ENCODE measurements at places on chromosomes 1 and 21.

DNA sequence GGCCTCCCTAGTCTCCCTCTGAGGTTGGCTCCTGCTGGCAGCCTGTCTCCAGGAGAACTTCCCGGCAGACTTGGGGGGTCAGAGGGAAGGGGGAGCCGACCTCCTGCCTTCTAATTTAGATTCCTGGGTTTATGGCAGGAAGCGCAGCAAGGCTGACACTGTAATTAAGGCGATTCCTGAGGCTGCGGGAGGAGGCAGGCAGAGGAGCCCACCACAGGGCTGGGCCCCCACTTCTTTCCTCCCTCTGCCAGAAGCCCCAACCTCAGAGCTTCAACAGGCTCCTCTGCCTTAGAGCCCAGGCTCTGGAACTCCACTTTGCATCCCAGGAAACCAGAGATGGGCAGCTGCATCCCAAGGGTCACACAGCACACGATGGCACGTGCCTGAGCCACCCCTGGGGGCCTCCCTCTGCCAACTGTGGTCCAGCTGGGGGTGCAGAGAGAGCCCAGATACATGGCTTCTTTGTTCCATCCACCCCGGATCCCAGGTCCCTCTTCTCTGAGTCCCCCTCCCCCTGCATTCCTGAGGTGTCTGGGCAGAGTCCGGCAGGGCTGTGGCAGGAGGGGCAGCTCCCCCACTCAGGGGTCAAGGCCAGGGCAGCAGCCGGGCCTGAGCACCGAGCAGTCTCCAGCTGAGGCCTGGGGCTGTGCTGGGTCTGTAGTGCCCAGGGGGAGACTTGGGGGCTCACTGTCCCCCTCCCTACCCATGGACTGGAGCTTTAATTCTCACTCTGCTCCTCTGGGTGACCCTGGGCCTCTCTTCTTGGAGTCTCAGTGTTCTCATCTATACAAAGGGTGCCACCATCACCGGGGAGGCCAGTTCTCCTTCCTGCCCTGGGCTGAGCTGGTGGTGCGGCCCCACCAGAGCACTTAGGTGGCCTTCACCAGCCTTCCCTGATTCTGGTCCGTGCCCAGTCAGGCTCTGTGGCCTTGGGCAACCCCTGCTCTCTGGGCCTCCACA is 39.4 kb upstream of the FAM131C start:
- peak; percentile 90 for DNase-seq

- peak; percentile 24 for DNase-seq
These were observed 19.2 kb downstream of the SLC19A2 start for GRCh38 chr1:169466259-169467230.

GRCh38 chr1:46747683-46748288 is 28.9 kb upstream of the EFCAB14 start:
- DNase-seq: peak; percentile 49

DNA sequence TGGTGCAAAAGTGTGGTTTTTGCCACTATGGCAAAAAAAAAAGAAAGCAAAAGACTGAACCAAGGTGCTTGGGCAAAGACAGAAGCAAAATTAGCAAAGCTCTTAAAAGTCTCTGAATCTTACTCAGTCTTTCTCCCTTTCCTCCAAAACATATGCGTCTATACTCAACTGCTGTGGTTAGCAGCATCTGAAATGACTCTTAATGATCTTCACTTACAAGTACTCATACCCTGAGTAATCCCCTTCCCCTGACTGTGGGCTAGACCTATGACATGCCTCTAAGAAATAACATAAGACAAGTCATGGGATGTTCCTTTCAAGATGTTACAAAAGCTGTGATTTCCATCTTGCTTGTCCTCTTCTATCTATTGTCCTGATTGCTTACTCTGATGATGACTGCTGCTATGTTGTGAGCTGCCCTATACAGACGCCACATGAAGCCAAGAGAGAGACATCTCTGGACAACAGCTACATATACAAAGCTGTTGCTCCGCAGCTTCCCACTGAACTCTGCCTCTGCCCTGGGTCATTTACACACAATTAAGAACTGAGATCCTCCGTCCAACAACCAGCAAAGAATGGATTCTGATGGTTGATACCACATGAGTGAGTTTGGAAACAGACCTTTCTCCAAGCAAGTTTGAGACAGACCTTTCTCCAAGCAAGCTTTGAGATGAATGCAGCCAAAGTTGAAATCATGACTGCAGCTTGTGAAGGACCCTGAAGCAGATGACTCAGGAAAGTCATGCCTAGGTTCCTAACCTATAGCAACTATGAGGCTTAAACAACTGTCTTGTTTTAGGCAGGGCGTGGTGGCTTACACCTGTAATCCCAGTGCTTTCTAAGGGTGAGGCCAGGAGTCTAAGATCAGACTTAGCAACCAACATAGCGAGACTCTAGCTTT is 55.2 kb downstream of the PUM1 start:
- DNase-seq: no peak

DNA sequence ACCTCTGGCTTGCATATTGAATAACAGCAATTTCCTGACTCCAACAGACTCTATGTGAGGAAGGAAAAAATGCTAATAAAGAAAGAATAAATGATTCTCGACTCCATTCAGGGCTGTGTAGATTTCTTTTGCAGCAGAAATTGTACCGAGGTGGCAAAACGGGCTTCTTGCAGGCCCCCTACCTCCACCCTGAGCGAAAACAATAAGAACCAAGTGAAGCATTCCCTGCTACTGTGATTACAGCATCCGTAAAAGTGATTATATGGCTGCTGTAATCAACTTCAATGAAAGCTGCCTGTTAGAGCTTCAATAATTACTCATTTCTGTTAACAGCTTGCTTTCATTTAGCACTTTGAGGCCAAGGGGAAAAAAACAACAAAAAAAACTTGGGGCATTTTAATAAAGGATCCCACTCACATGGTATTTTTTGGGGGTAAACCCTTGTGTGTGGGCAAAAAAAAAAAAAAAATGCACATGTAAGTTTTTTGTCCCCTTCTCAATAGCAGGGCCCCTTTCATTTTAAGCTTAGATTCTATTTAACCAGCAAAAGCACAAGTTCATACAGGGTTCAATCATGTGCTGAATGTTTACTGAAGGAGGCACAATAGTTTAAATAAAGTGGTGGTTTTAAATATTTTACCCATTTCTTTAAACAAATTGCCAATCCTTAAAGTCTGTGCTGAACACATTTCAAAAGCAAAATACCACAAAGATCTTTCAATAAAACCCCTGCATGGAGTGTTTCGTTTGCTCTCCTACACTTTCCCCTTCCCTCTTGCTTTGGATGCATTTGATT is 271.6 kb downstream of the LMO4 start:
- DNase-seq: no peak

DNA sequence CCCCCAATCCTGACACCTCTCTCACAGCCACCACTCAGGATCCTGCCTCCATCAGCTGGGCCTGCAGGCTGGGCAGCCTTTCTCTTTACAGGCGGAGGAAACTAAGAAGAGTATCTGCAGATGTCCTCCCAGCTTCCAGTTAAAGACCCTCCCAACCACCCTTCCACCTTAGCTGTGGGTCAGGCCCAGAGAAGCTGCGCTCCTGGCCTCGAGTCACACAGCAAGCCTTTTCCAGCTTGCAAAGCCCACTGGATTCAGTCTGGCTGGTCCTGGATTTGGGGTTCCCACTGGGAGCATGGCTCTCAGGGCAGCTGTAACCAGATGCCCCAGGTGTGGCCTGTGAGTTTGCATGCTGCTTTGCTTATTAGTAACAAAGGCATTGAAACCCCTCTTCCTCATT is 19.9 kb downstream of the KCNQ4 start:
- DNase-seq: no peak

GRCh38 chr21:32298148-32298559 is 501 bp upstream of the MRAP start:
- no peak for DNase-seq

GRCh38 chr1:27630859-27631491 is 4.0 kb downstream of the FGR start:
- no peak for DNase-seq

- no peak for DNase-seq
These were observed 20.0 kb upstream of the BACE2 start for GRCh38 chr21:41147979-41148355.

DNA sequence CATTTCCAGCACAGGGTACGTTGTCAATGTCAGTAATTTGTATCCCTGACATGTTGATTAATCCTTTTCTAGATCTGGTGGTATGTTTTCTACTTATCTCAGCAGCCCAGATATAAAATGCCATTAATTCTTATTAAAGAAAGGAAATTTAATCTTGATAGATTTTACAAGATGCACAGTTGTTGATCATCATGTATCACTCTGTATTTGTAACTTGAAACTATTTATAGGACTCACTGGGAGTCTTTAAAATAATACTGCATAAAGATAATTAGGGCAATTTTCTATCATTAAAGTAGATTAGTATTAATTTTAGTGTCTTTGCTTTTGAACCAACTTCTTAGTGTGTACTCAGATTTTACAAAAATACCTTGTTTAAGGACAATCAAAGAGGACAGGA is 84.9 kb downstream of the GREM2 start:
- DNase-seq: no peak

DNA sequence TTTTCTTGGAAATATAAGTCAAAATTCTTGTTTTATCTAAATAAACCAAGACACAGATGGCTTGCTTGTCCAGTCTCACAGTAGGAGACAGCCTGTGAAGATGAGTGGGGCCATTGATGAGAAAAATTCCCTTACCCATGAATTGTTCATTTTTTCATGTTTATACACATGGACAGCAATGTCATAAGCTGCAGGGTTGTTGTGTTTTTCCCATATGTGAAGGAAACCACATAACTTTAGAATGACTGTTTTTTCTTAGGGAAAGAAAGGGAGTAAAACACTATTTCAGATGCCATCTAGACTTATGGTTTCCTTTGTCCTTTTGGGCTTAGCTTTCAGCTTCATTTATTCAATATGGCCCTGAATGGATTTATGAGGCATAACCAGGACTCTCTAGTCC is 622.5 kb upstream of the NR5A2 start:
- DNase-seq: no peak

DNA sequence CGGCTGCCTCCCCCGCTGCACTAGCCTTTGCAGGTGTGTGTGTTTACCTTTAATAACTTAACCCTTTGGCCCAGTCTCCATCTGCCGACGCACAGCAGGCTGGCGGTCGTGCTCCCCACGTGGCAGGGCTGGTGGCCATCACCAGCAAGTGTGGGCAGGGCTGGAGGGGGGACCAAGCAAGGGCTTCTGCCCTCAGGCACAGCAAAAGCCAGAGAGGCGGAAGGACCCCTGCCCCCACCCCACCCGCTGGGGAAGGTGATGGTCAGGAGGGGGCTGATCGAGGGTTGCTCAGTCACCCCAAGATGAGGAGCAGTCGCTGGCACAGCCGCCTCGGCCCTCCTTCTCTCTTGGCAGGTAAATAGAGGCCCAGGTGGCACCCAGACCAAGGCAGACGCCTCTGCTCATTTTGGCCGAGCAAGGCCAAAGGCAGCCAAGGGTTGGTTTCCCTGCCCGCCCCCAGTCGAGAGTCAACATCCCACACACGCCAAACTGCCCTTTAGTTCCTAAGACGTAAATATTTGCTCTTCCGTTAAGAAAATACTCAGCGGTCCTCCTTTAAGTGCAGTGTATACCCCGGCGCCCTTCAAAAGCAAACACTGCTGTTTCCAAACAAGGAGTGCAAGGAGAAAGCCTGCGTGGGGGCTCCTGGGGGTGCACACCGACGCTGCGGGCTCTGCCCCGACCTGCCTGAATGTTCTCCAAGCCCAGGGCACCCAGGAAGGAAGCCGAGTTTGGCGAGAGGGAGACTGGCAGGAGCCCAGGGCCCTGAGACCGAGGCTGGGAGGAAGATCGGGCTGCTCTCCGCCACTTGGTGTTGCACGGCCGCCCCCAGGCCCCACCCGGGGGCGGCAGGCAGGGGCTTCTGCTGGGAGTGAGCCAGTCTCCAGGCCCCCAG is 82.7 kb downstream of the SIK1 start:
- DNase-seq: no peak

GRCh38 chr1:64077281-64077940 is 126.0 kb upstream of the UBE2U start:
- DNase-seq: no peak

DNA sequence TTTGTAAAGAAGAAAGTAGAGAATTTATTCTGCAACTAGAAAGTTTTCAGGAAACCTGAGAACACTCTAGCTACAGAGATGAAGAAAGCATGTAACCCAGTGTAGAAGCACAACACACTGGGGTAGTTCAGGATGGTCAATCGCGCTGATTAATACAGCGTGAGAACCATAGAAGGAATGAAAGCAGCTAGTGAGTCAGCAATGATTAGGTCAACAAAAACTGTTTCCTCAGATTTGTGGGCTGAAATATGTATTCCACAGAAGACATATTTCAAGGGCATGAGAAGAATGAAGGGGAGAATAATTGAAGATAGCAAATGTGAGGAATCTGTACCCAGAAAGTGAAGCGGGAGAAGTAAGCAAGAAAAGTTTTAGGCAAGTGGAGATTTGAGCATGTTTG is 97.8 kb upstream of the ADGRL2 start:
- DNase-seq: no peak

GRCh38 chr1:15489052-15489736 is 13.3 kb downstream of the CELA2B start:
- DNase-seq: no peak

- no peak for DNase-seq
These were observed 39.1 kb downstream of the IFI44 start for GRCh38 chr1:78688697-78689096.

GRCh38 chr1:183589874-183590243 is 400 bp downstream of the NCF2 start:
- no peak for DNase-seq

GRCh38 chr1:10104834-10105233 is 72.1 kb downstream of the UBE4B start:
- DNase-seq: no peak

DNA sequence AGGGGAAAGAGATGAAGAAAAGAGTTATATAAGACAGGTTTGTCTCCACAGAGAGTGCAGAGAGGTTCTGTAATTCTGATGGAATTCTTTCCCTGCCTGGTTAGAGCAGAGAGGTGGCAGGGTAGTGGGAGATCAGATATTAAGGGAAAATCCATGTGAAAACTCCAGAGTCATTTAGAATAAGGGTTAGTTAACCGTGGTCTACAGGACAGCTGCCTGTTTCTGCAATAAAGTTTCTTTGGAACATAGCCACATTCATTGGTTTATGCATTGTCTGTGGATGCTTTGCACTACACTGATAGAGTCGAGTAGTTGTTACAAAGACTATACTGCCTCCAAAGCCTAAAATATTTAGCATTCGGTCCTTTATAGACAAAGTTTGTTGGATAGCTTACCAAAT is 55.6 kb downstream of the LRRC8D start:
- DNase-seq: no peak

Data from HepG2 (cell line).